ENCODE measurements at places on chromosomes 12 and 14.

DNA sequence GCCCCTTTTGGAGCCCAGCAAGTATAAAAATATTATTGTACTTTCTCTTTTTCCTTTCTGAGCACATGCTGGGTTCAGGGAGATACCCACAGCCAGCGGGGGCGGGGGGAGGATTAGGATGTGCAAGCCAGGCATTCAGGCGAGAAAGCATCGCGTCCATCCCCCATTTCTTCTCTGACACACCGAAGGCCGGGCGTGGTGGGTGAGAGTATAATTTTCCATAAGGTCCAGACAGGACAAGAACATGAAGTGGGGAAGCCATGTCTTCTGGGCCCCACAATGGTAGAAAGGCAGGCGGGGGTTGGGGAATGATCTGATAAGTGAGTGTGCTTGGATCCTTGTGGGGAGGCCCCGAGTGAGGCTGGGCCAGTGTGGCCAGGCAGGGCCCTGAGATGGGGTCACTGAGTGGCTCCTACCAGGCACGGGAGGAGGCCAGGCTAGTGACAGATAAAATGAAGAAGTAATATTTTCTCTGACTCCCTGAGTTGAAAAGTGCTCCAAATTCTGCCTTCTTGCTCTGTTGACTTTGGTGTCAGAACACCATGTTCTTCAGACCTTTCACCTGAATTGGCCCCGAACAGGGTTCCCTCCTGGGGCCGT is 10.7 kb upstream of the LRTM2 start:
- no peak for DNase-seq

DNA sequence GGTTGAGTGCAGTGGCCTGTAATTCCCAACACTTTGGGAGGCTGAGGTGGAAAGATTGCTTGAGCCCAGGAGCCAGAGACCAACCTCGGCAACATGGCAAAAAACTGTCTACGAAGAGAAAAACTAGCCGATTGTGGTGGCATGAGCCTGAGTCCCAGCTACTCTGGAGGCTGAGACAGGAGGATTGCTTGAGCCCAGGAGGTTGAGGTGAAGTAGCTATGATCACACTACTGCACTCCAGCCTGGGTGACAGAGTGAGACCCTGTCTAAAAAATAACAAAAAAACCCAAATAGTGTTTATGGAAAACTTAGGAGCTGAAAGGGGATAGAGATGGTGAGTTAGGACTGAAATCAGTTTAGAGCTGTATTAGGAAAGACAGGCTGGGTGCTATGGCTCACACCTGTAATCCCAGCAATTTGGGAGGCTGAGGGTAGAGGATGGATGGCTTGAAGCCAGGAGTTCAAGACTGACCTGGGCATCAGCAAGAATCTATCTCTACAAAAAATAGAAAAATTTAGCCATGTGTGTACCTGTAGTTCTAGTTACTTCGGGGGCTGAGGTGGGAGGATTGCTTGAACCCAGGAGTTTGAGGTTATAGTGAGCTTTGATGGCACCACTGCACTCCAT is 9.7 kb downstream of the PNN start:
- no peak for DNase-seq

- DNase-seq, result no peak
Observed at GRCh38 chr14:65709576-65709975, 297.0 kb downstream of the FUT8 start.

GRCh38 chr14:36857842-36858445 is 196.3 kb downstream of the PAX9 start:
- DNase-seq, result no peak

DNA sequence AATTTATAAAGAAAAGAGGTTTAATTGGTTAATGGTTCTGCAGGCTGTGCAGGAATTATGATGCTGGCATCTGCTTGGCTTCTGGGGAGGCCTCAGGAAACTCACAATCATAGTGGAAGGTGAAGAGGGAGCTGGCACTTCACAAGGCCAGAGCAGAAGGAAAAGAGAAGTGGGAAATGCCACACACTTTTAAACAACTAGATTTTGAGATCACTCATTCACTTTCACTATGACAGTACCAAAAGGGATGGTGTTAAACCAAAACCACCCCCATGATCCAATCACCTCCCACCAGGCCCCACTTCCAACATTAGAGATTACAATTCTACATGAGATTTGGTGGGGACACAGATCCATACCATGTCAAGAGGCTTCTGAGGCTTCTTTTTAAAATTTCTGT is 62.6 kb downstream of the SLC38A4 start:
- no peak for DNase-seq

DNA sequence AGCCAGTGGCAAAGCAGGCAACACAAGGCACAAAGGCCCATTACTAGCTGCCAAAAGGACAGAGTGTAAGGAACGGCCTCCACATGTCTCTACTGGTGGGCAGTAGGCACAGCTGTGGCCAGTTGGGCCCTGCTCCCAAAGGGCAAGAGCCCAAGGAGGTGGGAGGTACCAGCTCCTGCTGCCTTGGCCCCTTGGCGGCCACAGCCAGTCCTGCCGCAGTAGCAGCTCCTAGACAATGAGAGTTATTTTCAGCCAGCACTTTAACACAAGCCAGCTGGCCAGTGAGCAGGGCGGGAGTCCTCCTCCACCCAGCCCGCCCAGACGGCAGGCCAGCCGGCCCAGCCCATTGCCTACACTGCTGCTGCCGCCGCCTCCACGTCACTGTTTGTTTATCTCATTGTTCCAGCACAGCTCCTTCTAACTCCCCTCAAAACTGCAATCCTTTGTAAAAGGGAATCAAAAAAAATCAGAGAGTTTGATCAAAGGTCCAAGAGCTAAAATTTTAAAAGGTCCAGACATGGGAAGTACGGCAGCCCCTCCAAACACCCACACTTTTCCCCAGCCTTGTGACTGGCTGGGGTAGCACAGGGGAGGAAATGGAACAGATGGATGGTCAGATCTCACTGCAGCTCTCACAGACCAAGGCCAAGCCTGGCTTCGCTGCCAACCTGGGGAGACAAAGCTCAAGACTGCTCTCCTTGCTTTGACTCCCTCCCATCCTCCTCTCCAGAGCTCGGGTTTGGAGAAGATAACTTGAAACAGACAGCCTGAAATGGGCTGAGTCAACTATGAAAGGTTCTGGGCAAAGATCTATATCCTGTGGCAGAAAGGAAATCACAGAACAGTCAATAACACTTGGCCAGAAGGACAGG is 33.5 kb downstream of the FMNL3 start:
- DNase-seq, result no peak

DNA sequence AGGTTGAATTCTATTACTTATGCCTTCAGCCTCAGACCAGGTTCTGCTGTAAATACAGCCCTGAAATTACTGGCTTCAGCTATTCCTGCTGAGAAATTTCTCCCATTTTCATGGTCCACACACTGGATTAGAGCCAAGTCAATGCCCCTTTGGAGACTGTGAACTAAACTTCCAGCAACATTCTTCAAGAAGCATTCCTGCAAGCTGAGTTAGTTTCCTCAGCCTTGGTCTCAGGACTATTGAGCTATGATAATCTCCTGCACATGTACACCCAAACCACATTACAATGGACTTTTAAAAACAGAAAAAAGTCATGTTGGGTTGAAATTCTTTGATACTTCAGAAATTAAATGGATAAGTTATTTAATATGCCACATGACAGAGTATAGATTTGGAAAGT is 58.0 kb upstream of the AVPR1A start:
- no peak for DNase-seq
